CD4-positive, alpha-beta T cell treated with Interleukin-10 for 1 hour (primary cell): ENCODE measurements at places on chromosomes 2 and 18.
A peak's percentile ranks its signal among the peaks of the same experiment; 100 is the strongest.

- no peak for DNase-seq
These were observed 631.5 kb upstream of the KLHL29 start for GRCh38 chr2:22753476-22753875.

- DNase-seq = no peak
These were observed 58.5 kb upstream of the NFATC1 start for GRCh38 chr18:79337184-79337583.

GRCh38 chr2:140734992-140735391 lies 1395.8 kb downstream of the LRP1B start:
- no peak for DNase-seq

DNA sequence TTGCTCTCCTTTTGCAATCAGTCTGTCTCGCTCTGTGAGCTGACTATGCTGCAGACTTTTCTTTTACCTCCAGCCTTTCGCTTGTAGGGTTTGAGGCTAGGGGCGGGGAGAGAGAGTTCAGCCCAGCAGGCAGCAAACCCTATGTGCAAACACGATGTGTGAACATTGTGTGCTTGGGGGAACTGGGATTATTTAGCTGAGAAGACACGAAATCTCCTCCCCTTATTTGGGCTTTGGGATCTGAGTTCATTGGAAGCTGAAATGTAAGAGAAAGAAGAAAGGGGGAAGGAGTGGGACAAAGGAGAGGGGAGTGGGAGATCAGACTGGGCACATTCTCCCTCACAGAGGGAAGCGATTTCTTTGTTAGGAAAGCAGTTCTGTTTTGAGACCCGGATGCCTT lies 189.6 kb upstream of the TNP1 start:
- DNase-seq = no peak

DNA sequence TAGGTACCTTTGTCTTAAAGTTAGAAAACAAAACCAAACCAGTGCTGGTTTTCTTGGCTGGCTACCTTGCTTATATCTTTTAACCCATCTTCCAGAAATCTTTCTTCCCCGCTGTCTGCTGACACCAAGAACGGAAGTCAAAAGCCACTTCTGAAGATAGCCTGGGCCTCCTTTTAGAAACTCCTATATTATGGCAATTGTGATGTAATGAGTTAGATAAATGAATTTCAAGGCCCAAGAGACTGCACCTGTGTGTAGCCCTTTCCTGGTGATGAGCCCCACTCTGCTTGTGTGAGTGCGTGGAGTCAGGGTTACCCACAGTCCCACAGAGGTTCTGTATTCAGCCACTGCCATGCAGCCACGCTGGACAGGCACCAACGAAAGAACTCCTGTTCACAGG lies 60.7 kb downstream of the ARMC9 start:
- peak; percentile 8 for DNase-seq

GRCh38 chr2:201369775-201370174 lies 12.6 kb upstream of the FLACC1 start:
- DNase-seq = no peak

GRCh38 chr2:233708942-233709341 lies 3.8 kb upstream of the UGT1A5 start:
- no peak for DNase-seq
